ENCODE measurements at places on chromosomes 2 and 18.

GRCh38 chr2:145235312-145235711 lies 715.4 kb upstream of the ZEB2 start:
- DNase-seq, result no peak

- no peak for DNase-seq
Measured at GRCh38 chr2:122886479-122887145, 1131.2 kb downstream of the TSN start.

DNA sequence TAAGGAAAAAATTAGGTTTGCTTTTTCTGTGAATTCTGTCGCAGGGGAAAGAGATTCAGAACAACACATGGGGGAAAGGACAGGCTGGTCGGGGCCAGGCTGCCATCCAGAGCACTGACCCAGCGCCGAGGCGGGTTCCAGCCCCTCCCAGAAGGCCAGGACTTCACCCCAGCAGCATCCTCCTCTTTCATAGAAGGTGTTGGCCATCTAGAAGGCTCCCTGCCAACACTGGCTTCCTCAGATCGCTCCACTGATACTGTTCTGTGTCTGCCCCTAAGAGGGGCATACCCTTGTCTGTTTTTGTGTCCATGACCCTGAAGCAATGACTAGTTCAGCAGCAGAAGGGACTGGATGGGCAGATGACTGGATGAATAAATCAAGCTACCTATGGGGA lies 144.5 kb downstream of the HDAC4 start:
- no peak for DNase-seq

GRCh38 chr2:109172556-109173105 lies 43.6 kb downstream of the SH3RF3 start:
- no peak for DNase-seq

- DNase-seq, result no peak
Measured at GRCh38 chr2:23489471-23490322, 104.7 kb downstream of the KLHL29 start.

- DNase-seq, result no peak
Measured at GRCh38 chr18:43247944-43248343, 29.3 kb downstream of the SYT4 start.

DNA sequence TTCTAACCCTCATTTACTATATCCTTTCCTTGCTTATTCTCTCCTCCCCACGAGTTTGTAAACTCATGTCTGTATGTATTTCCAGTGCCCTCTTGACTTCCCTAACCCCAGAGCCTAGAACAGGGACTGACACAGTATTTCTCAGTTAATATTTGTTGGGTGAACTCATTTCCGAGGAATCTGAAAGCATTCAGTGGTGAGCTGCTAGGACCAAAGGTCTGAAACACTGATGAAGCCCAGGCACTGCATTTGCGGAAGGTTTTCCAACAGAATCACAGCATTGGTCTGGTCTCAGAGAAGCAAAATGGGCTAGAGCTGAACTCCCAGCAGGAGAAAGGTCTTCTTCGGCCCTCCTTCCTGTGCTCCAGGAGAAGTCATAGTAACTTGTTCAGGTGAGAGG lies 56.8 kb downstream of the SOX11 start:
- DNase-seq, result no peak

DNA sequence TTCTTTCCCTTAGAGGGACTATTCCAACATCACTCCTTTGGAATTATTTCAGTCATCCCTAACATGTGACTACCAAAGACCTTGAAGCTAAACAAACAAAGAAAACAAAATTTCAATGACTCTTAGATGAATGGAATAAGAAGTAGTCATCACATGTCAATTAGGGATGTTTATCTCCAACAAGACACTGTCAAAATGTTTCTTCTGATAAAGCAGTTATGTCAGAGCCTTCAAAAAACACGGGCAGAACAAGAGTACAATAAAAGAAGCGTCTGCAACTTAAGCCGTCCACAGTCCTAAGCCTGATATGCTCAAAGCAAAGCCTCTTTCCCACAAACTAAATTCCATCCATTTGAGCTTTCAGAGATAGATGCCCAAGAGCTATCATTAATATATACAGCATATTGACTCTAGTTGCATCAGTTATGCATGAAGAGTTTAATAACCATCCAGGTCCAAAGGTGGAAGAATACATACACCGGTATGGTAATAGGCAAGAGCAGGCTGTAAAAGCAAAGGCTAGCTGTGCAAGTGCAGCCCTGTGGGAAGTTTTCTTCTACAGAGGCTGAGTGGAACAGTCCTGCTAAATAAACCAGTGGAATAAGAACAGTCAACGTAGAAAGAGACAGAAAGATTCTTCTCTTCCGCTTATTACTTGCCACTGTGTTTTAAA lies 98.1 kb downstream of the ICA1L start:
- no peak for DNase-seq

- no peak for DNase-seq
Measured at GRCh38 chr18:22432657-22433137, 15.0 kb upstream of the CTAGE1 start.

DNA sequence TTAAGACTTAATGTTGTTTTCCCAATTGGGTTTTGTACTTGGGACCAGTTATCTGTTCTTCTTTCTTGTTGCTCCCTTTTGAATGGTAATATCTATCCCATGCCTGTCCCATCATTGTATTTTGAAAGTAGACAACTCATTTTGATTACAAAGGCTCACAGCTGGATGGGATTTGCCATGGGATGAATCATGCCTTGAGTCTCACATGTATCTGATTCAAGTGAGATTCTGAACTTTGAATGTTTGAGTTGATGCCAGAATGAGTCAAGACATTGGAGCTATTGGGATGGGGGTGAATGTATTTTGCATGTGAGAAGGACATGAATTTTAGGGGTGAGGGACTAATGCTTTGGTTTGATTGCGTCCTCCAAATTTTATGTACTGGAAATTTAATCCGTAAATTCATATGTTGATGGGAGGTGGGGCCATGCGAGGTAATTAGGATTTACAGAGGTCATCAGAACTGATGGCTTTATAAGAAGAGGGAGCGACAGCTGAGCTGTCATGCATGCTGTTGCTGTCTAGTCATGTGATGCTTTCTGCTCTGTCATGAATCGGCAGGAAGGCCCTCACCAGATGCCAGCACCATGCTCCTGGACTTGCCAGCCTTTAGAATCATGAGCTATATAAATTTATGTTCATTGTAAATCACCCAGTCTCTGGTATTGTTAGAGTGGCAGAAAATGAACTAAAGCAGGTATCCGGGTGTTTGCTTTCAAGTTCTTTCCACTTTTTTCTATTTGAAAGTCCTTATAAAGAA lies 741.3 kb upstream of the RAB6C start:
- no peak for DNase-seq

DNA sequence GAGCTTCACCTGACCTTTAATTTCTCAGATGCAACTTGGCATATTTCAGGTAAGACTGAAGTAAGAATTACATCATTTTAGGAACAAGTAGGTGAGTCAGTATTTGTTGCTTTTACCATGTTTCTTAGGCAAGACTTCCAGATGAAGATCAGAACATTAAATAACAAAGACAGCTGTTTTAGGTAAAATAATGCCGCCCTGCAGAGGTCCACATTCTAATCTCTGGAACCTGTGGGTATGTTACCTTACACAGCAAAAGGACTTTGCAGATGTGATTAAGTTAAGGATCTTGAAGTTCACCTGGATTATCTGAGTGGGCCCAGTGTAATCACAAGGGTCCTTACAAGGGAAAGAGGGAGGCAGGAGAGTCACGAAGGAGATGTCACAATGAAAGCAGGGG lies 39.3 kb downstream of the ICOS start:
- DNase-seq, result no peak

- DNase-seq, result no peak
Measured at GRCh38 chr18:21742315-21742687, 1.7 kb downstream of the MIB1 start.

DNA sequence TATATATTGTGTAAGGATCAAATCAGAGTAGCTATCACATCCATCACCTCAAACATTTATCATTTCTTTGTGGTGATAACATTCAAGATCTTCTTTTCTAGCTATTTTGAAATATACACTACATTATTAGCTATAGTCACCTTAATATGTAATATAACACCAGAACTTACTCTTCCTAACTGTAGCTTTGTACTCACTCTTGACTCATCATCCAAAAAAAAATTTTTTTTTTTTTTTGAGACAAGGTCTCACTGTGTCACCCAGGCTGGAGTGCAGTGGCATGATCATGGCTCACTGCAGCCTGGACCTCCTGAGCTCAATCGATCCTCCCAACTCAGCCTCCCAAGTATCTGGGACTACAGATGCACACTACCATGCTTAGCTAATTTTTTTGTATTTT lies 153.3 kb downstream of the EML6 start:
- no peak for DNase-seq

DNA sequence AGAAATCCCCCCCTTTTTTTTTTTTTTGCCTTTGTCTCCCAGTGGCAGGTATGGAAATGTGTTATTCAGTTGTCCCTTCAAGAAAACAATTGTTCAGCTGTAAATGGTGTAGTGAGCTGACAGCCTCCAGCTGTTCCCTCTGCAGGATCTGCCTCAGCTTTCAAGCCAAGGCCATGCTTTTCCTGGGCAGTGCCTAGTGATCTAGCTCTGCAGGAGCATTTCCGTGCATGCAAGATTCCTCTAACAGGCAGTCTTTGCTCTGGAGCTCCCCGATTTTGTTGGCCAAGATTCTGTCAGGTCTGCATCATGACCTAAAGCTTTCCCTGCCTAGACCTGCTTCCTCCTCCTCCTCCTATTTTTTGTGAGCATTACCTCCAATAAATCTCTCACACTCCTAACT lies 300.7 kb upstream of the UBE2E3 start:
- DNase-seq, result no peak

- no peak for DNase-seq
Measured at GRCh38 chr18:24993628-24994027, 358.3 kb downstream of the ZNF521 start.

GRCh38 chr2:191177751-191178736 lies 27.2 kb upstream of the STAT4 start:
- no peak for DNase-seq

GRCh38 chr2:110873056-110873502 lies 140.7 kb downstream of the ACOXL start:
- no peak for DNase-seq

Measured in H1 (cell line).